ENCODE measurements at places on chromosomes 5 and 9.
A peak's percentile ranks its signal among the peaks of the same experiment; 100 is the strongest.

GRCh38 chr9:113436728-113437515, 26.4 kb downstream of the C9orf43 start:
- no peak for DNase-seq

DNA sequence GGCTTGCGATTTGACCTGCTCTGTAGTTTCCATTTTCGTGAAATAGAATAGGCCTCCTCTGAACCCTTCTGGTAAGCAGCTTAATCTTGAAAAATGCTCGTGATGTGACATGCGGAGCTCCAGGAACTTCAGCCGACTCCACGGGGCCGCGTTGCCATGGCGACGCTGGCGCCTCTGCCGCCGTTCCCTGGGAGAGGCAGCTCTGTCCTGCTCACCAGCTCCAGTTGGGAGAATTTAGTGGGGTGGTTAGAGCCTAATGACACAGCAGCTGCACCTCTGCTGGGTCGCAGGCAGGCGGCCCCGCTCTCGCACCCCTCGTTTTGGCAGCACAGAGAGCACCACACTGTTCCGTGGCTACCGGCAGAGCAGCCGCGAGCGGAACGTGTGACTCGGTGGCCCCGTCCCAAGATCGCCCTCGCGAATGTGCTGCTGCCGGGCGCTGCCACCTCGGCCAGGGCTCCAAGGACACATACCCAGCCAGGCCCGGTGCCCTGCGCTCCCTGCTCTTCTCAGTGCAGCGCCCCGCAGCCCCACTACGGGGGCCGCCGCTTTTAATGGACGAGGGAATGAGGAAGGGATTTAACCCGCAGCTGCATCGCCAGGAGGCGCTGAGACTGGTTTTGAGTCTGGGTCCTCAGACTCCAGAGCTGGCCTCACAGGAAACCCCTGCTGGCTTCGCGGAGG, 131.2 kb upstream of the LMX1B start:
- DNase-seq = no peak

- DNase-seq = no peak
These were observed 17.9 kb upstream of the BARHL1 start for GRCh38 chr9:132564526-132564925.

DNA sequence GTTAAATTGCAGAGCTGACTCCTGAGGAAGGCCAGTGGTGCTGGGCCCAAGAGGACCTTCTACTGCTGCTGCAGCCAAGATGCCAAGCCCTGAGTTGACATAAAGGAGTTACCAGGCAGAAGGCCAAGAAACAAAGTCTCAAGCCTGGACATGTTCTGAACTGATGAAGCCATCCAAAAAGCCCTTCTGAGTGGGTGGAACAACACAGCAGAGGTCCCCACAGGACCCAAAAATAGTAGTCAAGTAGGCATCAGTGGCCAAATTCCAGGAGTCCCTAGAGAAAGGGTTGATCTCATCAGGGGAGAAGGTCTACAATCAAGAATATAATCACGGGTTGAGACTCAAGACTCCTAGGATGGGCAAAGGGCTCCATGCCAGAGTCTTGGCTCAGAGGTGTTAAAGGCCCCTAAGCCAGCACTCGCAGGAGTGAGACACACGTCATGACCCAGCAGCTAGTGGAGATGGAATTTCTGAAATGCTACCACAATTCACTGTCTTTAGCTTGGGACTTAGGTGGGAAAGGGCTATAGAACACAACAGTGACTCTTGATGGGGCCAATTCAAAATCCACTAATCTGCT, 119.7 kb downstream of the FANCC start:
- no peak for DNase-seq

DNA sequence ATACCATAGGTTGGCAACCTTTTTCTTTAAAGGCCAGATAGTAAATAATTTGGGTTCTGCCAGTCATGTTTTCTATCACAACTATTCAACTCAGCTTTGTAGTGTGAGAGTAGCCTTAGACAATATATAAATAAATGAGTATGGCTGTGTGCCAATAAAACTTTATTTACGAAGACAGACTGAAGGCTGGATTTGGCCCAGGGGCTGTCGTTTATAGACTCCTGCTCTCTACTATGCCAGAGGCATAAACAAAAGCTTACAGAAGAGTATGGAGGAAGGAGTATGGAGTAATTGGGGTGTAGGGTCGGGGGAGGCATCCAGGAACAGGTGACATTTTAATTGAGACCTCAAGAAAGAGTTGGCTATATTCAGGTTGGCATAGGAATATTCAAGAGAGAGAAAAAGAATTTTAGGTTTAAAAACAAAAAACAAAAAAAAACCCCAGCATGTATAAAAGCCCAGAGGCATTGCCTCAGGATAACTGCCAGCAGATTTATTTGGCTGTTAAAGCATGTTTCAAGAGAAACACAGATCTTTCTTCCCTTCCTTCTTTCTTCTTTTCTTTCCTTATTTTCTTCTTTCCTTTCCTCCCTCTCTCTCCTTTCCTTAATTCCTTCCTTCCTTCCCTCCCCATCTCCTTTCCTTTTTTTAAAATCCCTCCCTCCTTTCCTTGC, 39.9 kb downstream of the SLIT3 start:
- DNase-seq = no peak

DNA sequence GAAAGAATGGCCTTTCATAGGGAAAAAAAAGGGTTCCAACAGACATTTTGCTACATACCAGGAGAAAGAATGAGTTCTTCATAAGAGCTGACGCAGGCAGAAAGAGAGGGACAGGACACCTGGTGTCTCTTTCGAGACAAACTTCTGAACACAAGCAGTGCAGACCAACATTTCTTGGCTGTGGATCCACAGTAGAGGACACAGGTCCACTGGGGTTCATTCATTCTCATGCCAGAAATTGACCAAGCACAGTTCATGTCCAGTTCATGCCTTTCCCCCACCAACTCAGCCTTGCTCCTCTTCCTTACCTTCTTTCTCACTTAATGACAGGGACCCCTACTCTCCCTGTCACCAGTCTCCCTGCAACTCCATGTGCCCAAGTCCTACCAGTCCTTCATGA, 137.7 kb downstream of the WDR41 start:
- no peak for DNase-seq

DNA sequence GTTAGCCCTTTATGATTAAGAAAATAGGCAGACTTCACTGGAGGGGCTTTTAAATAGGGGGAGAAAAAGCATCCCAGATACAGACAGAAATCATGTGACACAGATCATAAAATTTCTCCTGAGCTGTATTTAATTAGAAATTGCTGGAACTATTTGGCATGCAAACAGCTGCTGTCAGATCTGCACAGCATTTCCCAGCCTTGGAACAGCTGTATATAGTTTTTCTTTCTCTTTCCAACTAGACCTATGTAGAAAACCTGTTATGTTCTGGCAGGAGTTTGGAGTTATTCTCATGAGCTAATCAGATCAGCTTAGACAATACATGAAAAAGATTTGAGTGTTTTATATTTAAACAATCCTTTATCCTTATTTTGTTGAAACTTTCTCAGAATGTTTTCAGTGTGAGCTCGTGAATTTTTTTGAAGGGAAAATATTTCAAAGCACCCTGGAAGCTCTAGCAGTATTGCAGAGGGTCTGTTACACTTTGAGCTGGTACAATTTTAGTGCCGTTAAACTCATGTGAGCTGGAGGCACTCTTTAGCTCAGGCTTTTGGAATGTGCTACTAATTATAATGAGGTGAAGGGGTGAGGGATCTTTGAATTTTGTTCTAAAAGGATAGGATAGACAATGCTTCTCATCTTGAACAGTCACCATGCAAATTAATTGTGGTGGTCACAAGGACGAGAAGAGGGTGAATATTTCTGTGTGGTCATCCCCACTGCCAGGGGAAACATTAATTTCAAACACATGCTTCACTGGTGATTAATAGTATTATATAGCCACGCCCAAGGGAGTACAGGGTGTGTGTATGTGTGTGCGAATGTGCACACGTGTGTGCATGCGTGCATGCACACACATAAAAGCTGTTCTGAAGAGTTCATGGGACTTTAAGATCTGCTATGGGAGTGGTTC, 239.4 kb upstream of the FBXL7 start:
- no peak for DNase-seq

- DNase-seq = peak; percentile 63
These were observed 560 bp upstream of the NDUFS6 start for GRCh38 chr5:1800472-1801221.

GRCh38 chr5:17099946-17100345, 117.5 kb upstream of the BASP1 start:
- DNase-seq = no peak

DNA sequence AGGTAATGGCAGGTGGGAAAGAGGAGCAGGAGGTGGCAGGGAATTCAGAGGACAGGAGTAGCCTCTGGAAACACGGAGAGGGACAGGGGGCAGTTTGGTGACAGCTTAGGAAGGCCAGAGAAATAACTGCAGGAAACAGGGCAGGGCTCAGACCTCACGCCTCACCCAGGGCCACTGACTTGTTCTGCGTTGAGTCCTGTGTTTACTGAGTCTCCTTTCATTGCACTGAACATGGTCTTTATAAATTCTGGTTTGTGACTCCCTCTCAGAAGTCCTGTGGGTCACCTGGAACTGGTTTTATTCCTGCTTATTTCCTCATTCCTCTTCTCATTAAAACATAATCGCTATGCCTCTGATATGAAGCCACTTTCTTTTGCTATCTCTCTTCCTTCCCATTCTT, 55.2 kb upstream of the ZNF622 start:
- DNase-seq = no peak

DNA sequence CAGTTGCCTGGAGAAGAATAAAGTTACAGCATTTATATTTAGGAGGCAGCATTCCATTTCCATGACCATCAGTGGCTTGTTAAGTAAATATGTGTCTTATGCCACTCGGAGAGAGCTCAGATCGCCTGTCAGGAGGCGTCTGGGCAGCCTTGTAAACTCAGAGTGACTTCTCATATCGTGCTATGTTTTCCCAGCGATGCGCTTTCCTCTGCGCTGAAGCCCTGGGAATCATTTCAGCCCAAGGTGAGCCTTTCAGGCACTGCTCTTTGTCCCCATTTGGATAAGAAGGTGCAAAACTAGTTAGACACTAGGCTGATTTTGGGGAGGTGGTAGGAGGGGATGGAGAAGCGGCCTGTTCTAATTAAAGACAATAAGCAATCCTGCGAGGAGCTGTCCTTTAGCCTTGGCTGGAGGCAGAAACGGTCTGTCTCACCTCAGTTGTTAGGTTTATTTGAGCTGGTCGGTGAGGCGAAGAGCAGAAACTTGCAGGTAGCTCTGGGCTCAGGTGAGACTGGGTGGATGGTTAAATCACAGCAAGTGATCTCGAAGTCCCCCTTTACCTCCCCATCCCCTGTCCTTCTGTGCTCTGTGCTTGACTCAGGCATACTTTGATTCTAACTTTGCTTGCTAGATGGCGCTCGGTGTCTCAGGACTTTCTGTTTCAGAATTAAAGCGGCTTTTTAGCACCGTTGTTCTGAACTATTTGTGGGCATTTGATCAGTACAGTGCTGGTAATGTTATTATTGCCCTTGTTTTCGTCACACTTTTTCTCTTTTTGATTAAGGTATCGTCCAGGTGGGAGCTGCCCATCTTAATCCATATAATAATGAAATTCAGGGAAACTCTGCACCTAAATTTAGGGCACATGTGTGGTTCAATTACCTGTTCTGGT, 24.6 kb downstream of the NR2F1 start:
- peak; percentile 28 for DNase-seq

GRCh38 chr5:78805474-78806124, 157.0 kb upstream of the LHFPL2 start:
- no peak for DNase-seq

- peak; percentile 24 for DNase-seq
These were observed 43.4 kb upstream of the BICD2 start for GRCh38 chr9:92807757-92808725.

DNA sequence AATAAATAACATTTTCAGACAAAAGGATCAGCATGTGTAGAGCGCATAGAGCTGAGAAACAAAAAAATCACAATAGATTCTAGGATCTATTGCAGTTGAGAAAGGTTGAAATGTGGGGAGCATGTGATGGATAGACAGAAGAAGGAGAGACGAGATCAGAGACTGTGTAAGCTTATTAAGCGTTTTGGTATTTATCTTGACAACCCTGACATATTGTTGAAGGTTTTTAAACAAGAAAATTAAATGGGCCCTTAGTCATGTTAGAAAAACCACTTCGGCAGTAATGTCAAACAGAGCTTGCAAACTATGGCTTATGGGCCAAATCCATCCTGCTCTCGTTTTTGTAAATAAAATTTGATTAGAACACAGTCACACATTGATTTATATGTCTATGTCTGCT, 200.5 kb upstream of the KLF4 start:
- no peak for DNase-seq
